ENCODE measurements at places on chromosomes 6 and 20. TPM values are rescaled to one million over a fixed set of nuclear protein-coding genes. Genes with fewer than 3 reads are reported as not detected.

The LHFPL5 gene
- total RNA-seq, result not detected

The SEMG2 gene
- total RNA-seq, result not detected

The TFAP2D gene
- not detected for total RNA-seq

The SLC16A10 gene
- 206 TPM for total RNA-seq

The CD24 gene
- total RNA-seq, result 371 TPM

The MCM3 gene
- 29.0 TPM for total RNA-seq

The RIMS4 gene
- not detected for total RNA-seq

The FAM217A gene
- not detected for total RNA-seq

The LCA5 gene
- total RNA-seq, result 5.5 TPM

The RBBP8NL gene
- not detected for total RNA-seq

The PLA2G7 gene
- 2.4 TPM for total RNA-seq

The NRN1 gene
- 0.45 TPM for total RNA-seq

The PBOV1 gene
- total RNA-seq, result not detected

The PLCB4 gene
- 24.9 TPM for total RNA-seq

The LMBRD1 gene
- total RNA-seq, result 29.8 TPM

The PRR3 gene
- 10.7 TPM for total RNA-seq

The CALHM4 gene
- not detected for total RNA-seq

The CPNE1 gene
- total RNA-seq, result 98.0 TPM

The BFSP1 gene
- not detected for total RNA-seq

The TPD52L2 gene
- 45.5 TPM for total RNA-seq

The WFDC12 gene
- total RNA-seq, result not detected

The SMOC2 gene
- 261 TPM for total RNA-seq

The RAB44 gene
- 2.5 TPM for total RNA-seq

The LY86 gene
- not detected for total RNA-seq

The TGM6 gene
- total RNA-seq, result not detected

The IP6K3 gene
- total RNA-seq, result 1.1 TPM

The PSMB9 gene
- 8.4 TPM for total RNA-seq

The SRSF3 gene
- total RNA-seq, result 145 TPM

The KIF3B gene
- 29.1 TPM for total RNA-seq

Data from stomach (tissue), 19 donors.